ENCODE measurements at places on chromosomes 3 and 15. TPM values are rescaled to one million over a fixed set of nuclear protein-coding genes. Genes with fewer than 3 reads are reported as not detected.

The SLC28A2 gene
- polyA plus RNA-seq: 47.1 TPM

The PPP2R3A gene
- polyA plus RNA-seq: 2.2 TPM

The P2RY14 gene
- polyA plus RNA-seq: 5.5 TPM

The PLIN1 gene
- polyA plus RNA-seq: 5.4 TPM

The FES gene
- 17.2 TPM for polyA plus RNA-seq

The MORC1 gene
- polyA plus RNA-seq: not detected

The XCR1 gene
- polyA plus RNA-seq: under 0.01 TPM

The ZNF502 gene
- polyA plus RNA-seq: 2.2 TPM

The HTD2 gene
- polyA plus RNA-seq: 7.8 TPM

The MAPKBP1 gene
- 8.3 TPM for polyA plus RNA-seq

The GOLGA8J gene
- not detected for polyA plus RNA-seq

- DNase-seq: no peak
These were observed 150.7 kb downstream of the CADPS start for GRCh38 chr3:62724503-62724902.

- peak; percentile 30 for DNase-seq
These were observed 1560.4 kb downstream of the OTOL1 start for GRCh38 chr3:163056874-163057497.

GRCh38 chr3:143464850-143465249 is 345.3 kb downstream of the CHST2 start:
- DNase-seq: no peak

- no peak for DNase-seq
These were observed 12.6 kb downstream of the SLC12A6 start for GRCh38 chr15:34324933-34325332.

- no peak for DNase-seq
These were observed 277.8 kb downstream of the CD47 start for GRCh38 chr3:107813026-107813425.

GRCh38 chr3:108041253-108041652 is 49.6 kb downstream of the CD47 start:
- DNase-seq: no peak

- peak; percentile 42 for DNase-seq
These were observed 19.7 kb downstream of the DAPK2 start for GRCh38 chr15:64026591-64026990.

GRCh38 chr15:65081758-65082157 is 5.2 kb downstream of the KBTBD13 start:
- DNase-seq: no peak

GRCh38 chr3:37794646-37795045 is 67.0 kb upstream of the CTDSPL start:
- no peak for DNase-seq

DNA sequence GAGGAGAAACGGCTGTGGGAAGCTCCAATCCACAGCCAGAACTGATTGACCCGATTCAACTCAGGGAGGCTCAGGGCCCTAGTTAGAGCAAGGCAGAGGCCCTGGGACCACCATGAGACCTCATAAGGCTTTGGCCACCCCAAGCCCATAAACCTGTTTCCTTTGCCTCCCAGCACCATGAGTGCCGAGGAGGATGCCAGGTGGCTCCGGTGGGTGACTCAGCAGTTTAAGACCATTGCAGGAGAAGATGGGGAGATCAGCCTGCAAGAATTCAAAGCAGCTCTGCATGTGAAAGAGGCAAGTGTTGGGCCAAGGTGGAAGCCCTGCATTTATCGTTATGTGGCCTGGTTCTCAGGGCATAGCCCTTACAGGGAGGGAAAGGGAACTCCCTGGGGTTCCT is 11.9 kb downstream of the NOX5 start:
- no peak for DNase-seq

DNA sequence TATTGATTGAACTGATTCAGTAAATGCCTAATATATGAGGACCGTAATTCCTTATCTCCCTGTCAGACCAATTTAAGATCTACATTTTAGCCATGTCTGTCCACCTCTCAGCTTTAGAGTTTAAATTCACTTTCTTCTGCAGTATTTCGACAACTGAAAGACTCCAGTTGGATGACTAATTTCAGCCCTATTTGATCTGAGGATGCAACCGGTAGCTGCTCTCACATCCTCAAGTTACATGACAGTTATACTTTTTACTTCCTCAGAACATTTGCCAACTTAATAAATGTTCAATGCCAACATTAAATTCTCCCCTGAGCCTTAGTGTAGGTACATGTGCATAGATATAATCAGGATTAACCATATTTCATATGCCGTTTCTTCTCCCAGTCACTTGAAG is 2.5 kb upstream of the HHLA2 start:
- DNase-seq: no peak

DNA sequence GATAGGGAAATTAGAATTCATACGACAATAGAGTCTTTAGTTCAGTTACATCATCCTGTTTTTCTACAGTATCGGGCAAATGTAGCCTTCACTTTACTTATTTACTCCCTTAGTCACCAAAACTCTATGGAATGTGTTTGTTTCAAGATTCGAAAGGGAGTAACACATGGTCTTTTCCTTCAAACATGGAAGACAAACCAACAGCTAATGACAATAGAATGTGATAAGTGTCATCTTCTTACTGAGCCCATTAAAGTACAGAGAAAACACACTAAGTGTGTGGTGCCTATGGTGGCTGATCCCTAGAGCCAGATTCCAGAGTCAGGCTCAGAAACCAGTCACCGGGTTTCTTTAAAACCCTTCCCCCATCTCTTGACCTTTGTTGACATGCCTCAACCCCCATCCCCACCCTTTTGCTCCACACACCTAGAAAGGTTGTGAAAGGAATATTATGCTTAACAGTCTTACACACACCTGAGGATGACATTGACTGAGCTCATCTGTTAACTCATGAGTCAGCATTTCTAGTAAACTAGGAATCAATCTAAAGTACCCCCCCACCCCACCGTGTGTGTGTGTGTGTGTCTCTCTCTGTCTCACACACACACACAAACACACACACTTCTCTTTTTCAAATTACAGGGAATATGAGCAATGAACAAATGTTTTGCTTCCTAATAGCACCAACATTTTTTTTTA is 549.6 kb upstream of the CCDC54 start:
- DNase-seq: no peak

GRCh38 chr3:33392703-33393125 is 47.5 kb downstream of the UBP1 start:
- no peak for DNase-seq

GRCh38 chr15:26739791-26740190 is 33.1 kb downstream of the GABRB3 start:
- no peak for DNase-seq

DNA sequence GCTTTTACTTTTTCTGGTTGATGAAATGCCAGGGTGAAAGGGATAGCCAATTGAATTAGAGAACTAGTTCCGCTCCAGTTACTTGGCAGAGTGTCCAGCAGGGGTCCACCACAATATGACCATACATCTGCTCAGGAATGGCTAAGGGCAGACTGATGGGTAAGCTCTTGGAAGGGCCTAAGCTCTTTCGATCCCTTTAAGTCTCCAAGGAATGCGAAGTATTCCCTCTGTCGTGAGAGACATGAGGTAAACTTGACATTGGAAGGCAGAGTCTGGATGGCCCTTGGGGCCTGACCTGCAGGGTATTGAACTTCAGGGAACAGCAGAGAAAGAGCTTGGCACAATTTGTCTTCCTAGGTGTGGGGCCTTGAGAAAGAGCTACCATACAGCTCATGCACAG is 805.8 kb downstream of the PLOD2 start:
- no peak for DNase-seq
